ENCODE measurements at places on chromosomes 6 and 20.

DNA sequence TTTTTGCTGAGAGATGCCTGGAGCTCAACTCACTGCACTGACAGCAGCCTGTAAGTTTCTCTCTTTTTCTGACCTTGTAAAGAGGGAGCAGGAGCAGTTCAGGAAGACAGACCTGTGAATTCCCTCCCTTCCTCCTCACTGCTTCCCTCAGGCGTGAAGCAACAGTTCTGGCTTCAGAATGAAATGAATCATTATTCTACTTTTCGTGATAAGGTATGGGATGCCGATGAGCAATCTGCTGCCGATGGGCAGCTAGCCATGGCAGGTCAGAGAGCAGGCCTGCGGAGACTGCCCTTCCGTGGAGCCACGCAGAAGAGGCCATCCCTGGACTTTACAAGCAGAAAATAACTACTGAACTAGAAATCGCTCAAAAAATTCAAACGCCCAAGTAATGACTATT is 426.5 kb upstream of the RNF217 start:
- no peak for DNase-seq

DNA sequence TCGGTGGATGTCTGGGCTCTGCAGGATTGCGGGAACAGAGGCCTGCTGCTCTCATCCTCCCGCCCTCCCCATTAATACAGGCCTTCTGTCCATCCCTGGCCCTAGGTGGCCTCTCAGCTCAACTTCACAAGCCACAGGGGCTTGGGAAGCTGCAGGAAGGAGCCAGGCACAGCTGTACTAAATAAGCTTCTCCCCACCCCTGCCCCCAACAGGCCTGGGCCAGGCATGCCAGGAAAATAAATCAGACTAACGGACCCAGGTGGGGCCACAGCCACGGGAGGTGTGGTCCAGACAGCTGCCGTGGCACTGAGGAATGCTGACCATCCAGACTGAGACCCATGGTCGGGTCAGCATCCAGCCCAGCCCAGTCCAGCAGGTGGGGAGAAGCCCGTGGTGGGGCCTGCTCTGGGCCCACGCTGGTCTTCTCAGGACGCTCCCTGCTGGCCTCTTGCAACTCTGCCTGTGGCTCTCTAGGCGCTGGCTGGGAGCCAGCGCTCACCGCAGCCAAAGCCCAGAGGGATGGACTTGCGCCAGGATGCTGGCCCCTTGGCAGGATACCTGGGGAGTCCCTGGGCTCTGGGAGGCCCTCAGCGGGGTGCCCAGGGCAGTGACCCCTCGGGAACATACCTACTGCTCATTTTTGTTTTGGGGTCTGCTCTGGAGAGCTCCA is 8.6 kb upstream of the YTHDF1 start:
- no peak for DNase-seq

DNA sequence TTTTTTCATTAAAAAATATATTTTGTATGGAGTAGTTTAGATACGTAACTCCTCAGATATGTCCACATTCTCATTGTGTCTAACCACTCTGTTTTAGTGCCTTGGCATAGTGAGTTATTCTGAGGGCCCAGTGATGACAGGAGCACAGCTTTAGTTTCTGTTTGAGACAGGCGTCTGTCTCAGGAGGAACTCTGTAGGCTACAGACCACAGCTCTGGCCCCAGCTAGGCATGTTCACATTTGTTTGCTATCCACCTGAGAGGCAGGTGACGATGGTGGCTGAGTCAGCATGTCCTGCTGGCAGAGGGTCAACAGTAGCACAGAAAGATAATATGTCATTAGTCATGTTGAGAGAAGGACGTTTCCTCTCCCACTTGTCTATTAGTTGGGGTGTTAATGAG is 16.3 kb downstream of the LRRC1 start:
- no peak for DNase-seq

GRCh38 chr6:6790393-6790792 is 201.9 kb downstream of the LY86 start:
- DNase-seq = no peak

- no peak for DNase-seq
These were observed 66.9 kb downstream of the GMPR start for GRCh38 chr6:16305246-16305725.

DNA sequence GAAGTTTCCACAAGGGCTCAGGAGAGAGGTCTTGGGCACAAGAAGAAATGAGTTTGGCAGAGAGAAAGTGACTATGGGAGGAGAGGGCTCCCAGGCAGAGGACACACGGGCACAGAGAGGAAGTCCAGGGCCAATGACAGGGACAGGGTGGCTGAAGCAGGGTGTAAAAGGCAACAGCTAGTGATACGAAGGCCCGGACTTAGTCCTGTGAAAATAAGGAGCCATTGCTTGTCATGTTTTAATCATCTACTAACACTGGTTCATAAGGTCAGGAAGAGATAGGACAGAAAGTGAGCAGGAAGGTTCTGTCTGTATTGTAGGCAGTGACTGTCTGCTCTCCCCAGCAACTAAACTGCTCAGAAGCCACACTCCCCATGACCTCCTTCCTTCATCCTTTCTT is 204.7 kb upstream of the SHLD1 start:
- DNase-seq = no peak

DNA sequence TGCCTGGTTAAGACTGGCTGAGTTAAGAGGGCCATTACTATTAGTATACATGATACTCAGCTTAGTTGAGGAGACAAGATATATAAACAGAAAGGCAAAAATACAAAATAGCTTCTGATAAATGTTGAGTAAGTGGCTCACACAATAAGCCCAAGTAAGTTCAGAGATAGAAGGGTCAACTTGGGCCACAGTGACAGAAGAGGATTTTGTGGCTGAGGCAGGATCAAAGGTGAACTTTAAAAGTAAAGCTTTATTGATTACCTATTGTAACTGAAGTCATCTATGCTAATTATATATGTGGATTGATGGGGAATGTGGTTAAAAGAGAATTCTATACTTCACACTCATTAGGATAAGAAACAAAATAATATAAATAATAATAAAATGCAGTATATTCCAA is 80.8 kb downstream of the PHACTR2 start:
- DNase-seq = no peak

DNA sequence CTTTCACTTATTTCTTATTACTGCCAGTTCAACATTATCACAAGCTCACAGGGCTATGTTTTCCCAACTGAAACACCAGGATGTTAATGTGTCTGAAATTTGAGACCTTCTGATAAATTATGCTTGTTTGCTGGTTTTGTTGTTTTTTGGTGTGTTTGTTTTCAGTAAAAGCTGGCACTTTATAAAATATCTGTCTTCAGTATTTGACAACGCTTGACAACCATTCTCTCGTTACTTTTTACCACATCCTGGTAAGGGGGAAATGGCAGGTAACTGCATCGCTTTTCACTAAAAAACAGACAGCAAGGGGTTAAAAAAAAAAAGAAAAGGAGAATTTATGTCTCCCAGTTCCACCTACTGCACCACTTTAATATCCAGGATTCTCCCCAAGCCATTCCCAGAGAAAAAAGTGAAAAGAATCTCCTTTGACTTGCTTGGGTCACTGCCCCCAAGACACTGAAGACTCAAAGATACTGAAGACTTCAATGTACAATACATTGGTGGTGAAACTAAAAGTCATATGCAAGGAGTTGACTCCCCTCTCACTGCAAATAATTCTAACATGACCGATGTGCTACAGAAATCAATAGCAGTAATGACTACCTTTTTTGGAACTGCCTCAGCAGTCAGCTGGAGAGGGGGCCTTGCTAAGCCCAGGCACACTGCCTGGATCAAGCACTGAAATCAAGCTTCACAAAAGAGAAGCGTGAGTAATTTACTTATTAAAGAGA is 88.9 kb downstream of the HIVEP2 start:
- DNase-seq = peak; percentile 59

DNA sequence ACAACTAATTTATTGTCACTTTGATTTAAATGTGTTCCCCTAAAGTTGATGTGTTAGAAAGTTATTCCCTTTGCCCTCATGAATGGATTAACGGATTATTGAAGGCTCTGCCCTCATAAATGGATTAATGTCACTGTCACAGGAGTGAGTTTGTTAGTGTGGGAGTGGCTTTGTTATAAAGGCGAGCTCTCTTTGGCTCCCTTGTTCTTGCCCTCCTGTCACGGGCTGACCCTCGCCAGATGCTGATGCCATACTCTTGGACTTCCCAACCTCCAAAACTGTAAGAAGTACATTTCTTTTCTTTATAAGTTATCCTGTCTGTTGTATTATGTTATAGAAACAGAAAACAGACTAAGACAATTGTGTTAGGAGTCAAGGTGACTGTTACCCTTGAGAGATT is 22.7 kb upstream of the POPDC3 start:
- DNase-seq = no peak

- DNase-seq = no peak
These were observed 122.5 kb downstream of the CARMIL1 start for GRCh38 chr6:25401711-25402110.

- no peak for DNase-seq
These were observed 39.6 kb downstream of the SLC23A2 start for GRCh38 chr20:4961746-4962145.

- DNase-seq = no peak
These were observed 11.1 kb downstream of the LAMA5 start for GRCh38 chr20:62355878-62356588.

DNA sequence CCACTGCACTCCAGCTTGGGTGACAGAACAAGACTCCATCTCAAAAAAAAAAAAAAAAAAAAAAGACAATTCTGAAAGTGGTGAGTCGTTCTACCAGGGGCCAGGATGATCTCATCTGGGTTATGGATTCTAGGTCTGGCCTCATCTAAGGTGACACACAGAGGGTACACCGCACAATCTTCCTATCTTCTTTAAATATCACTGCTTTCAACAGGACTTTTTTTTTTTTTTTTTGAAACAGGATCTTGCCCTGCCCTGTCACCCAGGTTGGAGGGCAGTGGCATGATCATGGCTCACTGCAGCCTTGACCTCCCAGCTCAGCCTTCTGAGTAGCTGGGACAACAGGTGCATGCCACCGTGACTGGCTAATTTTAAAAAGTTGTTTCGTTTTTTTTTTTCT is 67.7 kb downstream of the SLC16A10 start:
- no peak for DNase-seq

DNA sequence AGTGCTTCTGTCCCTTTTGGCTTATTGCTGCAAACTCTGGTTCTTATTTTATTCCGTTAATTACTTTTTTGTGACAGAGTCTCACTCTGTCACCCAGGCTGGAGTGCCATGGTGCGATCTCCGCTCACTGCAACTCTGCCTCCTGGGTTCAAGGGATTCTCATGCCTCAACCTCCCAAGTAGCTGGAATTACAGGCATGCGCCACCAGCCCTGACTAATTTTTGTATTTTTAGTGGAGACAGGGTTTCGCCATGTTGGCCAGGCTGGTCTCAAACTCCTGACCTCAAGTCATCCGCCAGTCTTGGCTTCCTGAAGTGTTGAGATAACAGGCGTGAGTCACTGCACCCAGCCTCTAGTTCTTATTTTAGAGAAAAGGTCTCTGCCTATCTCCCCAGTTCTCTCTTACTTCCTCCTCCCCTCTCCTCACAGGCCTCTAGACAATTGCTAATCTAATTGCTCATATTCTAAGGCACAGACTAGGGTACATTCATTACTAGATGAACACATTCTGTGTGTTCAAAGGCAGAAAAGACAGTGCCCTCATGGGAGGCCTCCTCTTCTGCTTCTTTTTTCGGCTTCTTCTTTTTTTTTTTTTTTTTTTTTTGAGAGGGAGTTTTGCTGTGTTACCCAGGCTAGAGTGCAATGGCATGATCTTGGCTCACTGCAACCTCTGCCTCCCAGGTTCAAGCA is 27.0 kb downstream of the EDEM2 start:
- no peak for DNase-seq

GRCh38 chr6:40285996-40286395 is 301.2 kb downstream of the LRFN2 start:
- no peak for DNase-seq

- no peak for DNase-seq
These were observed 457.3 kb downstream of the TBC1D32 start for GRCh38 chr6:120876931-120877330.

- peak; percentile 38 for DNase-seq
These were observed 142.2 kb downstream of the NFATC2 start for GRCh38 chr20:51400051-51400926.

DNA sequence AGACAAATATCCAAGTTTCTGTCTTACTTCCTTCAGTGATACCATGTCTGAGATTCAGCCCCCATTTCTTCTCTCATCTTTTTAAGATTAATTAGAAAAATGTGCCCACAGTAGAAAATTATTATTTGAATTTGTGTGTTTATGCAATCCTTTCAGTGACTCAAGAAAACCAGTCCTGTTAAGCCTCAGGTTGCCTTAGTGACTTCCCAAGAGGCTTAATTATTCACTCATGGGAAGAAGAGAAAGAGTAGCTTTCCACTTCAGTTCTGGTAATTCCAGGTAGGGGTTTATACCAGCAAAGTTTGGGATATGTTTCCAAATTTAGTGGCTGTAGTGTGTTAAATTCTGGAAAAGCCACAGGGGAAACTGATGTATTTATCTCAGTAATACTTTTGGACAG is 149.1 kb downstream of the RIMS1 start:
- DNase-seq = no peak

GRCh38 chr6:156771047-156771446 is 6.1 kb upstream of the ARID1B start:
- DNase-seq = no peak

- no peak for DNase-seq
These were observed 10.2 kb upstream of the BEND6 start for GRCh38 chr6:56944661-56945060.

DNA sequence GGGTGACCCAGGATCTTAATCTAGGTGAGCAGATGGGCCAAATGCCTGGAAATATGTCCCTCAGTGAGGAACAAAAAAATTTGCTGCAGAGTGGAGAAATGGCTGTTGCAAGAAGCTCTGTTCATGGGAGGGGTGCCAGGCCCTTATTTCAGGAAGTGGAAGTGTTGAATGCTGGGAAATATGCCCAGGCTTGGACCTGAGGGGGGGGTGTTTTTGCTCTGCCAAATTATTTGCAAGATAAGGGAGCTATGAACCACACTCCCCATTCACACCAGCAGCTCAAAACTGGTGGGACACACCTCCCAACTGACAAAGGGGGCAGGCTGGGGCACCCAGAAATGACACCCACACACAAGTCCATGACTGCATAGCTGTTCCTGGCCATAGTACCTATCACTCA is 8.7 kb downstream of the CST4 start:
- no peak for DNase-seq

GRCh38 chr6:11621119-11621518 is 83.6 kb downstream of the TMEM170B start:
- no peak for DNase-seq

- no peak for DNase-seq
These were observed 173.2 kb upstream of the SOX4 start for GRCh38 chr6:21420146-21420878.

DNA sequence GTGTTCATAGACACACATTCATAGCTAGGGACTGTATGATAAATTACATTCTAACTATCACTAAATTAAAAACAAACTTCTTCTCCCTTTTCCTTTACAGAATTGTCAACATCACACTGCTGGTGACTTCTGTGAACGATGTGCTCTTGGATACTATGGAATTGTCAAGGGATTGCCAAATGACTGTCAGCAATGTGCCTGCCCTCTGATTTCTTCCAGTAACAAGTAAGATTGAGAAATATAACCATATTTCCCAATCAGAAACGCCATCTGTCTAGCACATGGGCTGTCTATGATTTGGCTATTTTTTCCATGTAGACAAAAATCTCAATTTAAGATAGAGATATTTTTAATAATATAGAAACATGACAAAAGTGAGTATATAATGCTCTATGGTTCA is 367.7 kb downstream of the ARHGAP18 start:
- DNase-seq = no peak
